AG20443 (cell line): ENCODE measurements at places on chromosomes 4 and X.

DNA sequence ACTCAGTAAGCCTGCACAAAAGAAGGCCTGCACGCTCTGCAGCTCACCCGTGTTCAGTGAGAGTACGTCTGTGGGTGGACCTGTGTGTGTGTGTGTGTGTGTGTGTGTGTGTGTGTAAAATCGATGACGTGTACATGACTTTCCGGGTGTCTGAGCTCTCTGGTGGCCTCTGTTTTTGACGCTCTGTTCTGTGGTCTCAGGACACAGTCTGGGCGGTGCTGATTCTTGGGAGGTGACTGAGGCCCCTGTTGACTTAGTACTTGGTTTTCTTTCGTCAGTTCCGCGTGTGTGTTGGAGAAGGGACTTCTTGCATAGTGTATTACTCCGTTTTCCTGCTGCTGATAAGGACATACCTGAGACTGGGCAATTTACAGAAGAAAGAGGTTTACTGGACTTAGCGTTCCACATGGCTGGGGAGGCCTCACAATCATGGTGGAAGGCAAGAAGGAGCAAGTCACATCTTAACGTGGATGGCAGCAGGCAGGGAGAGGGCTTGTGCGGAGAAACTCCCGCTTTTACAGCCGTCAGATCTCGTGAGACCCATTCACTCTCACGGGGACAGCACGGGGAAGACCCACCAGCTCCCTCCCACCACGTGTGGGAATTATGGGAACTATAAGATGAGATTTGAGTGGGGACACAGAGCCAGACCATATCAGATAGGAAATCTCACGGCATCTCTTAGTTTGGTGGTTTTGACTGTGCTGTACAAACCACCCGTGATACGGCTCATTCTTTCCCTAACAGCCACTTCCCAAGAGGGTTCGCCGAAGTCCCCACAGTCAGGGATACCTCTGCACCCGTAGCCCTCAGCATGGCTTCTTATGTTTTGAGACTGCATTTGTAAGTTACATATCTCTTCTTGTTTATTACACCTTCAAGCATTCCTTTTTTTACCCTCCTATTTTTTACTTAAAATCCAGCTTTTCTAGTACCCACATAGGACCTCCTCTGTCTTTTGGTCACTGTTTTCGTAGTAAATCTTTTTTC lies 24.5 kb downstream of the UVSSA start:
- no peak for DNase-seq

GRCh38 chr4:184262901-184263300 lies 45.2 kb upstream of the ENPP6 start:
- DNase-seq: peak; percentile 49

GRCh38 chr4:79445371-79445781 lies 37.3 kb upstream of the GK2 start:
- DNase-seq: peak; percentile 7

- peak; percentile 30 for DNase-seq
Measured at GRCh38 chr4:86508436-86508835, 85.7 kb upstream of the PTPN13 start.

DNA sequence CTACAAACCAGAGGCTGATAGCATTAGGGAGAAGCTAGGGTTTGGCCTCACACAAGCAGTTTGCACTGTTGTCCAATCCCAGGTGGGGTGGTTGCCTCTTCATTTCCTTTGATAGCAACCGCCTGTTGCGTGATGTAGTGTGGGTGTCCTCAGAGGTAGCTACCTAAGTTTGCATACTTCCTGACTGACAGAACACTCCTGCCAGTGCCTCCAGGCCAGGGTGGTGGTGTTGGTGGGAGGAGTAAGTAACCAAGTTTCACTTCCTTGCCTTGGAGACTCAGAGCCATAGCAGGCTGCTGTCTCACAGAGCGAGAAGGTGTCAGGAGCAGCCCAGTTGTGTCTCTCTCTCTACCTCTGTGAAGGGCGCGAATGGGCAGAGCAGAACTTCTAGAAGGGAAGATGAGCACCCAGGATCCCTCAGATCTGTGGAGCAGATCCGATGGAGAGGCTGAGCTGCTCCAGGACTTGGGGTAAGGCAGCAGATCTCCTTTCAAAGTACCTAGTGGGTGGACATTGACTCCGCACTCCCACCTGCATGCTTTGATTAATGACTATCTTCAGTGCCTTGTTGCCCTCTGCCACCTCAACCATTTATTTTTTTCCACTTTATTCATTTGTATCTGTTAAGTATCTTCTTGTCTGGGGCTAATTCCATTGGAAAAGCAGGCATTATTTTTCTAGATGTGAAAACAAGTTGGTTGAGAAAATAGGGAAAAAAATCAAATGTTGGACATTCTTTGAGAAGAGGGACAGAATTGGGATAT lies at the start of gene DAPP1:
Gene DAPP1, plus strand, starts transcription at position 283 of the 764 bp plus-strand sequence. Its CDS starts 87 bp downstream, at position 370.
- DNase-seq: no peak

DNA sequence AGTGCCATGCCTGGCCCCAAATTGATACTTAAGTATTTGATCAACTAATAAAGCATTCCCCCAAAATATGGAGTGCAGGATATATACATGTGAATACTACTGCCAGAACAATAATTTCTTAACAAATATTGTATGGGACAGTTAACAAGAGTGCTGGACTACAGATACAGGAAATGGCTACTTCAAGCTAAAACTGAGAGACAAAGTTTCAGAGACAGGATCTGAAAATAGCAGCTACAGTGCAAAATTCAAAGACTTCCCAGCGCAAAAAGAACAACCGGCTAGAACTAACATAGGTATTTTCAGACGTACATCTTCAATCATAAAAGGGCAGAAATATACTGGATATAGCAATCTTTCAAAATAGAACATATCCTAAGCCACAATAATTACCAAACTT lies 6.3 kb downstream of the ATRX start:
- no peak for DNase-seq

DNA sequence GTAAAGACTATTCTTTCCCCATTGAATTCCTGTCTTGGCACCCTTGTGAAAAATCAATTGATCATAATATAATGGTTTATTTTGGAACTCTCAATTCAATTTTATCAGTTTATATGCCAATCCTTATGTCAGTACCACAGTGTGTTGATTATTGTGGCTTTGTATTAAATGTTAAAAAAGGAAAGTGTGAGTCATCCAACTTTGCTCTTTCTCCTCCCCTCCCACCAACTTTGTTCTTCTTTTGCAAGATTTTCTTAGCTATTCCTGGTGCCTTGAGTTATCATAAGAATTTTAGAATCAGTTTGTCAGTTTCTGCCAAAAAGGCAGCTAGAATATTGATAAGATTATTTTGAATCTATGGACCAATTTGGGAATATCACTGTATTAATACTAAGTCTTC lies 11.2 kb upstream of the RNF175 start:
- DNase-seq: no peak

GRCh38 chr4:73948990-73949706 lies 32.7 kb downstream of the PF4 start:
- DNase-seq: no peak

- peak; percentile 15 for DNase-seq
Measured at GRCh38 chr4:143406523-143406922, 69.8 kb downstream of the GAB1 start.

- DNase-seq: no peak
Measured at GRCh38 chr4:38268108-38268820, 308.1 kb downstream of the PTTG2 start.

GRCh38 chr4:1490654-1491327 lies 84.5 kb upstream of the NKX1-1 start:
- DNase-seq: no peak

- DNase-seq: no peak
Measured at GRCh38 chr4:175762582-175762981, 49.5 kb downstream of the GPM6A start.

DNA sequence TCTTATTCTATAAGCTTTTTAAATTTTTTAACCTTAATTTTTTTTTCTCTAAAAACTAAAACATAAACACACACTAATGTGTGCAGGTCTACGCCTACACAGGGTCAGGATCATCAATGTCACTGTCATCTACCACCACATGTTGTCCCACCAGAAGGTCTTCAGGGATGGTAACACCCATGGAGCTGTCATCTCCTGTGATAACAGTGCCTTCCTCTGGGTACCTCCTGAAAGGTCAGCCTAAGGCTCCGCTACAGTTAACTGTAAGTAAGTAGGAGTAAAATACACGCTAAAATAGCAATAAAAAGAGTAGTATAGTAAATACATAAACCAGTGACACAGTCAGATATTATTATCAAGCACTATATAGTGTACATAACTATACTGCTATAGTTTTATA lies 45.9 kb upstream of the GPRIN3 start:
- DNase-seq: no peak

GRCh38 chr4:48203819-48204218 lies 65.8 kb downstream of the TEC start:
- no peak for DNase-seq

DNA sequence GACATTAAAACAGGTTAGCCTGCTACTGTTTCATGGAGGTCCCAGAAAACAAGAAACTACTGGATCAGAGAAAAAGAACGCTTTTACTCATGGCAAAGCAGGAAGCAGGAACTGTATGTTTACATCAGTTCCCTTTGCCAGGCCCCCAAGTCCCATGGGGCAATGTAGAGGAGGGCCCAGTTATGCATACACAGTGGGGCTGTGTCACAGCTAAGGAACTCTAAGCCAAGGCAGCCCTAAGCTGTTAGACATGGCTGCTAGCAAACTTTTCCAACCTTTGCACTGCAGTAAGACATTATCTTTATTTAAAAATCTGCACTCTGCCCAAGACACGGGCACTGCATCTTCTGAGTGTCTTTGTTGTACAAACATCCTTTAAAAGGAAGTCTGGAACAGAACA lies 975.8 kb downstream of the C4orf33 start:
- no peak for DNase-seq

GRCh38 chrX:38985375-38985774 lies 184.1 kb downstream of the MID1IP1 start:
- peak; percentile 16 for DNase-seq

- no peak for DNase-seq
Measured at GRCh38 chrX:53595266-53595810, 91.2 kb downstream of the HUWE1 start.

GRCh38 chr4:47315346-47315745 lies 148.2 kb downstream of the COMMD8 start:
- DNase-seq: no peak

DNA sequence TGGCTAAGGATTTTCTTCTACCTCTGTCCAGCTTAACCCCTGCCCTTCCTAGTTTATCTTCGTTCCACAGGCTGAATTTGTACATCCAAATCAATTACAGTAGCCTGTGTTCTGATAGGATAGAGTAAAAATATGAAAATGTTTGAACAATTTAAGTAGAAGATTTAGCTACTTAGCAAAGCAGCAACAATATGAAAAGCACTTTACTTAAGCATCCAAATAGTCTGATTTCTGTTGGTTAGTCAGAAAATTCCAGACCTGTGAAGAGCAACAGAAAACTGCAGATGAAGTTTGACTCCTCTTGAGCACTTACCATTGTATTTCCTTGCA lies 2.0 kb downstream of the ARSJ start:
- no peak for DNase-seq

GRCh38 chr4:82968972-82969371 lies 41.7 kb downstream of the LIN54 start:
- no peak for DNase-seq

GRCh38 chr4:55351824-55352223 lies 5.8 kb downstream of the SRD5A3 start:
- no peak for DNase-seq
